ENCODE measurements at places on chromosomes 5 and 9. TPM values are rescaled to one million over a fixed set of nuclear protein-coding genes. Genes with fewer than 3 reads are reported as not detected.

GRCh38 chr5:140548300-140548688 is 832 bp downstream of the EIF4EBP3 start:
- no peak for DNase-seq

GRCh38 chr5:150618588-150619281 is 21.7 kb upstream of the SYNPO start:
- no peak for DNase-seq

GRCh38 chr9:12221470-12221869 is 471.7 kb upstream of the TYRP1 start:
- no peak for DNase-seq

DNA sequence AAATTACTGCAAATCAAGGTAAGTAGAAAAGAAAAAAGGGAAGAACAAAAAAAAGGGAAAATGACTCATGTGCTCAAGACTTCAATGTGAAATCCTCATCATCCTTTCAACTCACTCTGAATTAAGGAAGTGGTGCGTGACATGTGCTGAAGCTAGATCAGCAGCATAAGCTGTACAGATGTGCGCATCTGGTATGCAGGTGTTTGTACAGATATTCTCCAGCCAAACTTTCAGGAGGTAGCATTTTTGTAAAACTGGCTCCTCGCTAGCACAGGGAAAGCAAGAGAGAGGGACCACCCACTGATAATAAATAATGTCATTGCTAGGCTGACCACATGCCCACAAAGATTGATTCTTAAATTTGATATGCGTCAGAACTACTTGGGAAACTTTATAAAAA is 253.9 kb upstream of the RGMB start:
- no peak for DNase-seq

Gene CAMK4
- total RNA-seq = 167 TPM

Gene PCDH1
- total RNA-seq = 0.20 TPM

Gene PCDHB5
- total RNA-seq = not detected

Gene MEGF10
- total RNA-seq = not detected

- DNase-seq = peak; percentile 55
Measured at GRCh38 chr5:179759581-179760551, 27.2 kb downstream of the MAML1 start.

Gene SPATA31D4
- not detected for total RNA-seq

GRCh38 chr9:114156657-114157421 is 1.5 kb downstream of the COL27A1 start:
- DNase-seq = no peak

Gene EDIL3
- total RNA-seq = not detected

Gene C6
- not detected for total RNA-seq

DNA sequence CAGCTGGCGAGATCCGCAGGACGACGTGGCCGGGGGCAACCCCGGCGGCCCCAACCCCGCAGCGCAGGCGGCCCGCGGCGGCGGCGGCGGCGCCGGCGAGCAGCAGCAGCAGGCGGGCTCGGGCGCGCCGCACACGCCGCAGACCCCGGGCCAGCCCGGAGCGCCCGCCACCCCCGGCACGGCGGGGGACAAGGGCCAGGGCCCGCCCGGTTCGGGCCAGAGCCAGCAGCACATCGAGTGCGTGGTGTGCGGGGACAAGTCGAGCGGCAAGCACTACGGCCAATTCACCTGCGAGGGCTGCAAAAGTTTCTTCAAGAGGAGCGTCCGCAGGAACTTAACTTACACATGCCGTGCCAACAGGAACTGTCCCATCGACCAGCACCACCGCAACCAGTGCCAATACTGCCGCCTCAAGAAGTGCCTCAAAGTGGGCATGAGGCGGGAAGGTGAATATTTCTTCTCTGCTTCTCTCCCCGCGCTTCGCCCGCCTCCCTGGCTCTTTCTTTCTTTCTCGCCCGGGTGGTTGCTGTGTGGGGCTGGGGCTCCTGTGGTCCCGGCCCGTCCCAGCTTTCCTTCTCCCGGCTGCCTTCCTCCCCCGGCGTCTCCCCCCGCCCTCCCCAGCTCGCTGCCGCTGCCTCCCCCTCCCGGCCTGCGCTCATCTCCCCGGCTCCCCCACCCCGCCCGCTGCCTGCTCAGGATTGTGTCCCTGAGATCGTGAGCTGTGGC is 2.2 kb downstream of the NR2F1 start:
- DNase-seq = no peak

Gene RNF20
- 43.4 TPM for total RNA-seq

DNA sequence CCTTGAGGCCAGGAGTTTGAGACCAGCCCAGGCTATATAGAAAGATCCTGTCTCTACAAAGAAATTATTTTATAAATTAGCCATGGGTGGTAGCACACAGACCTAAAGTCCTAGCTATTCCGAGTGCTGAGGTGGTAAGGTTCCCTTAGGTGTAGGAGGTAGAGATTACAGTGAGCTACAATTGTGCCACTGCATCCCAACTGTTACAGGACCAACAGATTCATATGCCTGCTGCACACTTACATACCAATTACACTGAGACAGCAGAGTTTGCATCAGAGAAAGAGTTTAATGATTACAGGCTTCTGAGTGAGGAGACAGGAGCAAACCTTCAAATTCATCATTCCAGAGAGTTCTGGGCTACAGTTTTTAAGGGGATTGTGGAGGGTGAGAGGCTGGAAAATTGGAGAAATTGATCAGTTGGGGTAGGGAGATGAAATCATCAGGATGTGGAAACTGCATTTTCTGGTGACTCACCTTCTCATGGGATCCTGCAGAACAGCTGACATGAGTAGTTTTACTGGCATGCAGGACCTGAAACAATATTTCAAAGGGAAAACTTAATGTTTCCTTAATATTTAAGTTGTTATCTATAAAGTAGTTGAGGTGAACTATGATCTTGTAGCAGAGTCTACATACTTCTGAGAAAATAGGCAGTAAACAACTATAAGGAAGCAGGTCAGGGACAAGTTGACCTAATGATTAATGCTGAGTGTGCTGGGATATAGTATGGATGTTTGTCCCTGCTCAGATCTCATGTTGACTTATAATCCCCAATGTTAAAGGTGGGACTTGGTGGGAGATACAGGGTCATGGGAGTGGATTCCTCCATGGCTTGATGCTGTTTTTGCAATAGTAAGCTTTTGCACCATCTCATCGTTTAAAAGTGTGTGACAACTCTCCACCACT is 54.7 kb downstream of the ANXA2R start:
- no peak for DNase-seq

Gene MCC
- total RNA-seq = 11.1 TPM

Gene CBY3
- total RNA-seq = not detected

Gene PMPCA
- total RNA-seq = 86.2 TPM

DNA sequence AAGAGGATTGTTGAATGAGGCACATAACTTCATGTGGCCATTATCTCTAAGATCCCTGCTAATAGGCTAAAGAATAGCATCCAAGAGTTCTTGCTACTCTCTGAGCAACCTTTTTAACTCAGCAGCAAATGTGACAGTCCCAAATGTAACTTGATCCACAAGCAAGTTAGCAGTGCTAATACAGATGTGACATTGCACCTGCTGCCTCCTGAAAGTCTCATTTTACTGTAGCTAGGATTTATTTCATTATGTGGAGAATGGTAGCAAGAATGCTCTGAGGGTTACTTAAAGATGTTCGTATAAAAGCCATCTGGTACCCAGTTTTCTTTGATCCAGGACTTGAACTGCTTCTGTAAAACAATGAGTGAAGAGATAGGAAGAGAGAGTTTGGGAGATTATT is 45.8 kb downstream of the CDH10 start:
- DNase-seq = no peak

DNA sequence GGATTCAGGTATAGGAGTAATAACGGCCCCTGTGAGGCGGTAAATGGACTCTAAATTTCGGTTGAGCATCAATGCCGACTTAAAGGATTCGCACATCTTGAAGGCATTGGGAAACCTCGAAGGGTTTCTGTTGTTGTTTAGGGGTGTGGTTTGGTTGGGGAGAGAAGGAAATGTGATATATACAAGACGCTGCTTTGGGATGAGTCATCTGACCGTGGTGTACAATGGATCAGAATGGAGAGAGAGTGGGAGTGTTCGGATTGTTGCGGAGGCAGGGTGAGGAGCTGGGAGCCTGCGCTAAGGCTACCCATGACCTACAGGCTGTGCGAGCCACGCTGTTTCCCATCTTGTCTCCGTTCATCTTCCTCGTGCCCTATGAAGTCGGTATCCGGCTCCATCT is 60.4 kb upstream of the ERCC6L2 start:
- DNase-seq = no peak

Gene PKD2L2
- not detected for total RNA-seq

- no peak for DNase-seq
Measured at GRCh38 chr5:13251623-13252376, 692.7 kb downstream of the DNAH5 start.

- no peak for DNase-seq
Measured at GRCh38 chr9:101326501-101326900, 58.3 kb downstream of the BAAT start.

Gene SRA1
- total RNA-seq = 38.9 TPM

GRCh38 chr5:62149879-62150278 is 156.1 kb upstream of the KIF2A start:
- DNase-seq = no peak

DNA sequence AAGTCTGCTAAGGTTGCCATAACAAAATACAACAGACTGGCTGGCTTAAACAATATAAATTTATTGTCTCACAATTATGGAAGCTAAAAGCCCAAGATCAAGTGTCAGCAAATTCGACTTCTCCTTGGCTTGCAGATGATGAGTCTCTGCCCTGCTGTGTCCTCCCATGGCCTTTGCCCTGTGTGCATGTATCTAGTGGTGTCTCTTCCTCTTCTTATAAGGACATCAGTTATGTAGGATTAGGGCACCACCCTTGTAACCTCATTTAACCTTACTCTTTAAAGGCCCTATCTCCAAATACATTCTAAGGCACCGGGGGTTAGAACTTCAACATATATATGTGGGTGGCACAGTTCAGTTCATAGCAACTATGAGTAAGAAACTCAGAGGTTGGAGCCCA is 157.9 kb upstream of the RASA1 start:
- no peak for DNase-seq
